ENCODE measurements at places on chromosomes 11 and 22. TPM values are rescaled to one million over a fixed set of nuclear protein-coding genes. Genes with fewer than 3 reads are reported as not detected.

GRCh38 chr11:69443138-69443967 is 38.1 kb upstream of the LINC01488 start:
- no peaks in the 10 kb centered on the region for H3K27me3 ChIP-seq
- H3K36me3 ChIP-seq = no peaks in the 10 kb centered on the region
- DNase-seq = peak; percentile 99
- peaks cover 54% of the 10 kb centered on the region for H3K4me1 ChIP-seq
- peak overlapping the region; percentile 35 for H3K4me3 ChIP-seq
- H3K27ac ChIP-seq = peak overlapping the region; percentile 95

Gene SLC22A8
- total RNA-seq = not detected

Gene BEST1
- total RNA-seq = 0.85 TPM

Gene ZNF214
- total RNA-seq = 0.29 TPM

DNA sequence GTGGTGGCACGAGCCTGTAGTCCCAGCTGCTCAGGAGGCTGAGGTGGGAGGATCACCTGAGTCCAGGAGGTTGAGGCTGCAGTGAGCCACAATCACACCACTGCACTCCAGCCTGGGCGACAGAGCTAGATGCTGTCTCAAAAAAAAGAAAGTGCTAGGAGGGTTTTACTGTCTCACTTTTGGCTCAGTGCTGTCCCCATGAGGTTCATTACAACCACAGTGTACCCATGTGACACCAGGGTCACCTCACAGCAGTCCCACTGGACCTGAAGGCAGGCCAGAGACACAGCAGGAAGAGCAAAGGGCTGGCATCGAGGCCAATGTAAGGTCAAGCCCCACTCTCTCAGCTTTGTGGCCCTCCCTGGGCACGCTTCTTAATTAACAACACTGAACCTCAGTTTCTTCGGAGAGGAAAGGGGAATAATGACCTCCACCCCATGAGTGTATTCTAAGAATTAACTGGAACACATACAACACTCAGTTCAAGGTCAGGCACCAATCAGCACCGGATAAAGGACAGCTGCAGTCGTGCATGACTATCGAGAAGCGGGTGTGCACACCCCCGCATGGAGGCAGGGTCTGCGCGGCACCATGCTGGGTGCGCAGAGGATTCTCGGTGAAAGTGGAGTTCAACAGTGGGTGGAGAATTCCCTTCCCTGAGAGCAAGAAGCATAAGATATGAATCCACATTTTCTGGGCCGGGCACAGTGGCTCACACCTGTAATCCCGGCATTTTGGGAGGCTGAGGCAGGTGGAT is 30.9 kb upstream of the BAIAP2L2 start:
- H3K4me1 ChIP-seq = peaks cover 32% of the 10 kb centered on the region
- H3K4me3 ChIP-seq = no peak overlapping the region
- no peaks in the 10 kb centered on the region for H3K27me3 ChIP-seq
- H3K36me3 ChIP-seq = no peaks in the 10 kb centered on the region

Gene MOGAT2
- total RNA-seq = 0.09 TPM

DNA sequence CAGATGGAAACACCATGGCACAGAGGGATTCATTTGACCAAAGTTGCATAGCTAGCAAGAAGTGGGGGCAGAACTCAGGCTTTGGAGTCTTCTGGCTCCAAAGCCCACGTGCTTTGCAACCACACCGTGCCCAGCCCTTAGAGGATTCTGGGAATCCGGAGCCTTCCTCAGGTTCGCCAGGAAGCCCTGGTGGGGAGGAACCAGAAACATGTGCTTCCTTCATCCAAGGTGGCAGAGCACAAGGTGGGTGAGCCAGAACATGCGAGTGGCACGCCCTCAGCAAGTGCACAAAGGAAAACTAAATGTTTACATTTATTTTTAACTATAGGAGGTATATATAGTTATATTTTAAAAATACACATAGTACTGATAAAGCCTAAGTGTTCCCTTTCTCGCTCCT is 151.9 kb upstream of the NECTIN1 start:
- no peak overlapping the region for H3K27ac ChIP-seq
- no peak for DNase-seq
- H3K4me3 ChIP-seq = no peak overlapping the region
- H3K4me1 ChIP-seq = no peaks in the 10 kb centered on the region
- H3K27me3 ChIP-seq = no peaks in the 10 kb centered on the region

Gene KCNJ4
- total RNA-seq = 0.13 TPM

DNA sequence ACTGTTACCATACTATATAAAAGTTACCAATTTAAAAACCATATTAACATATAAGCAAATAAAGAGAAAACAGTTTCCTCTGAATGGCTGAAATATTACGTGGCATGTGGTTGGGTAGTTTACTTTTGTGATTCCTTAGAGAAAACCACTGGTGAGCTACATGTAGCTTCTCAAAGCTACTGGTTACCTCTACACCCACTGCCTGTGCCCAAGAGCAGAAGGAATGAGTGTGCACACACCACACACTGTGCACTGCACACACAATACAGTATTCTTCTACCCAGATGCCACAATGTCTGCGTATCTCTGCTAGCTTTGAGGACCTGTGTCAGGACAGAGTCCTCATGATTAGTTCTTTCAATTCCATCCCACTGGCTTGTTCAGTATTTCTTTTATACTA is 25.5 kb upstream of the YPEL1 start:
- H3K4me1 ChIP-seq = peaks cover 15% of the 10 kb centered on the region
- no peaks in the 10 kb centered on the region for H3K27me3 ChIP-seq
- no peak overlapping the region for H3K4me3 ChIP-seq

DNA sequence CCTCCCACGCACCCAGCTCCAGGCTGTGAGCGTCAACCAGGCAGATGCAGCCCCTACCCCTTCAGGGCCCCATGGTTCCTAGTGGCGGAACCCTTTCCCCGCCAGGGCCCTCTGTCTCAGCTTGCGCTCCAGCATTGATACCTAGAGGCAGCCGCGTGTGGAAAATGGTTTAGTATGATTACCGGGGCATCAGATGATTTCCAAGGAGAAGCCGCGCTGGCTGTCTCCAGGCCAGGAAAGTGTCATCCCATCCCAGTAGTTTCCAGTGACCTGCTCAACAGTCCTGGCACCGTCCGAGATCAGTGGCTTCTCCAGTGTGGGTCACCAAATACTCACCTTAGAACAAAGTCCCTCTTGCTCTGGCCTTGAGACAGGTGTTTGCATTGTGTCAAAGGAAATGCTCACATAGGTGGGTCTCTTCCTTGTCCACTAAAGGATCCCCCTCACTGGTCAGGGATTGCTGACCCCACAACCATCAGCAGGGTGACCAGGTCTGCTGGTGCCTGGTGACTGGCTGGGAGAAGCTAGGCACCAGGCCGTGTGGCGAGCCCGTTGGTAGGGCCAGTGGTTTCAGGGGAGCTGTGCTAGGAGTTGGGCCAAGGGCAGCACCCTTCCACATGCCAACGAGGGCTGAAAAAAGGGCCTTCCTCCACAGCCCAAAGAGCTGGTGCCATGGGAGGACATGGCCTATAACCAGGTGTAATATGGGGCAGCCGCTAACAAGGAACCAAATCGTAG is 109.4 kb downstream of the MORC2 start:
- H3K27ac ChIP-seq = no peak overlapping the region
- no peak overlapping the region for H3K4me3 ChIP-seq
- no peaks in the 10 kb centered on the region for H3K27me3 ChIP-seq

DNA sequence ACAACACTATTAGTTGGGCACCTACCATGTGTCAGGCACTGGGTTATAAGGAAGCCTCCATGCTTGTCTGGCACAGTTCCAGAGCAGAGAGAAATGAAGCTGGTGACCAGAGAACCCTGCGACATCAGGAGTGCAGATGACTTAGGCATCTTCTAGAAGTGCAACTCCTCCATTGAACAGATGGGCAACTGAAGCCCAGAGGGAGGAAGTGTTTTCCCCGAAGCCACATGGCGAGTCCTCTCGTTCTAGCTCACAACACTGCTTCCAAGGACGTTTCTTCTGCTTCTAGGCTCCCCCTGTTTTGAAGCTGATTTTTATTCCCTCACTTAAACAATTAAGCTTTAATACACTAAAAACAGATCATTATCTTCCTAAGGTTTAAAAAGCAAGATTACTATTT is 109.8 kb upstream of the SYT13 start:
- no peak overlapping the region for H3K27ac ChIP-seq
- no peaks in the 10 kb centered on the region for H3K36me3 ChIP-seq
- H3K4me1 ChIP-seq = no peaks in the 10 kb centered on the region
- peaks cover 63% of the 10 kb centered on the region for H3K27me3 ChIP-seq
- no peak for DNase-seq

GRCh38 chr22:47176573-47177333 is 414.3 kb downstream of the TBC1D22A start:
- DNase-seq = no peak
- H3K27me3 ChIP-seq = no peaks in the 10 kb centered on the region
- no peak overlapping the region for H3K27ac ChIP-seq
- H3K36me3 ChIP-seq = no peaks in the 10 kb centered on the region

Gene MRPL40
- total RNA-seq = 132 TPM

DNA sequence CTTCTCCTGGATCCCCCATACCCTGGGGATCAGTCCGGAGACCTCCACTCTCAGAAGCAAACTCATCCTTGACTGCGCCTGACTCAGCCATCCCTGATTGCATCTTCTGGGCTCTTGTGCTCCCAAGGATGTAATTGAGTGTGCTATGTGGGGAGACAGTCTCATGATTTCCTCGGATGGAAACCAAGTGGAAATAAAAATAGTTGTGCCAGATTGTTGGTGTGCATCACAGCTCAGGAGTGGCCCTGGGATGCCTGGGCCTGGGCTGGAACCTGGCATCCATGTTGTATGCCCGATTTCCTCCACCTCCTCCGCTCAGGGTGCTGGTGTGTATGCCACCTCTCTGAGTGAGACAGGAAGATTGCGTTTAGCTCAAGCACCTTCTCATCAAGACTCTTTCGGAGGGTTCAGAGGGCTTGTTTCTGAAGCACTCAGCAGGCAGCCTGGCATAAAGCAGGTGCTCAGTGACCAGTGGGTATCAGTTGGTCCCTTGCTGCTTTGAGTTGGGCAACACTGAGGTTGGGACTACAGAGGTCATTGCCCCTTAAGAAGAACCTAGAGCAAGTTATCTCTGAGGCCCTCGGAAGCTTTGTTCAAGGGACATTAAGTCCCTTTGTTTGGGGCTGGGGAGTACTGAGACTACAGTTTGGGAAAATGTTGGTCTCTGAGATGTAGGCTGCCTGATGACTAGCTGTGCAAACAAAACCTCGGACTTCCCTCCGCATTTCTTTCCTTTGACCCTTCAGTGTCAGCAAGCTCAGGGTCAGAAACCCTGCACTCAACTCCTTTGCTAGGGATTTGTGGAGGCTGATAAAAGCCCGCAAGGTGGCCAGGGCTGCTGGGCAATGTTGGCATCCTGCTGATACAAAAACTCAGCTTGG is 24.8 kb upstream of the MICAL2 start:
- H3K27ac ChIP-seq = no peak overlapping the region
- DNase-seq = no peak
- H3K4me1 ChIP-seq = peaks cover 14% of the 10 kb centered on the region
- H3K27me3 ChIP-seq = no peaks in the 10 kb centered on the region
- no peaks in the 10 kb centered on the region for H3K36me3 ChIP-seq
- no peak overlapping the region for H3K4me3 ChIP-seq

- H3K27ac ChIP-seq = no peak overlapping the region
- peaks cover 4% of the 10 kb centered on the region for H3K27me3 ChIP-seq
- no peak overlapping the region for H3K4me3 ChIP-seq
- no peaks in the 10 kb centered on the region for H3K36me3 ChIP-seq
Measured at GRCh38 chr11:118305726-118306125, 1.2 kb downstream of the CD3E start.

- DNase-seq = no peak
- no peak overlapping the region for H3K4me3 ChIP-seq
Measured at GRCh38 chr11:19705936-19706335, 6.7 kb upstream of the NAV2 start.

Gene ANO5
- 0.51 TPM for total RNA-seq

Gene OR51B4
- total RNA-seq = 48.2 TPM

Gene KCNC1
- not detected for total RNA-seq

Gene CHRM1
- not detected for total RNA-seq

DNA sequence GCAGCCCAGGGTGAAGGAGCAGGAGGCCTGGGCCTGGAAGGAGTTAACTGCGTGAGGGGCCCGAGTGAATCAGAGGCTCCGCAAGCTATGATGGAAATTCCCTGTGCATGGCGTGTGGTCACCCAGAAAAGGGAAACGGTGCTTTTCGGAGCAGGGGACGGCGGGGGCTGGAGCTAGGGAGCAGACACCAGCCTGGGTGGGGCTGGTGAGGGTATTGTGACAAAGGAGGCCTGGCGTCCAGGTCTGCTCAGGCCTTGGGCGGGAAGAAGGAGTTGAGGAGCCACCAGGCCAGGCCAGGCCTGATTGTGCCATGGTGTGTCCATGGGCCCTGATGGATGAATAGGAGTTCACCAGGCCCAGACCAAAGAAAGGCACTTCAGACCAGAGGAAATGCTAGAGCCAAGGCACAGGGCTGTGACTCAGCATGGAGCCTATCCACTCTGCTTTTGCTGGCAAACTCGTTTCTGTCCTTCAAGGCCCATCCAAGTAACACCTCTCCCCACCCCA is 12.8 kb upstream of the SPI1 start:
- no peak for DNase-seq
- H3K27ac ChIP-seq = peak overlapping the region; percentile 50
- H3K4me1 ChIP-seq = peaks cover 40% of the 10 kb centered on the region
- H3K36me3 ChIP-seq = no peaks in the 10 kb centered on the region
- H3K4me3 ChIP-seq = no peak overlapping the region

Gene BTG4
- not detected for total RNA-seq

GRCh38 chr11:70378506-70379134 is 19.7 kb upstream of the CTTN start:
- DNase-seq = no peak
- no peak overlapping the region for H3K4me3 ChIP-seq
- H3K27ac ChIP-seq = no peak overlapping the region
- peaks cover 89% of the 10 kb centered on the region for H3K36me3 ChIP-seq

- DNase-seq = no peak
- H3K27ac ChIP-seq = no peak overlapping the region
- no peaks in the 10 kb centered on the region for H3K27me3 ChIP-seq
- H3K4me1 ChIP-seq = no peaks in the 10 kb centered on the region
Measured at GRCh38 chr11:17169876-17170275, 37.9 kb downstream of the PIK3C2A start.

DNA sequence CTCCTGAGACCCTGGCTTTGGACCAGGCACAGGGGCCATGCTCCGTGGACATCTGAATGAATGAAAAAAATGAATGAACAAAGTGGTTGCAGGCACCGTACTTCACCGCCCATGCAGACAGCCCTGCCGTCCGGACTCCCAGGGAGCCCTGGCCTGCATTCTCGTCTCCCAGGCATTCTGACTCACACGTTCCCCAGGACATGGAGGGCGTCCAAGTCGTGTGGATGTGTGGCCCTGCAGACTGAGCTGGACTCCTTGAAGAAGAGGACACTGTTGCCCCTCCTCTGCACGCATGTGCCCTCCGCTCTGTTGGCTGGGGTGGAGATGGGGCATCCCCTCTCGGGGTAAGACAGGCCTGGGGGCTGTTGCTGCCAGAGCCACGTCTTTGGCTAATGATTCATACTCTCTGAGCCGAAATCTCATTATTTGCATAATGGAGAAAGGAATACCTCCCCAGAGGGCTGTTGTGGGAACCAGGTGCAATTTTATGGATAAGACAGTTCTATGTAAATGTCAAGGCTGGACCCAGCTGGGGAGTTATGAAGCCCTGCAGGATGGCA is 49.7 kb downstream of the RTL6 start:
- peaks cover 22% of the 10 kb centered on the region for H3K4me1 ChIP-seq
- no peaks in the 10 kb centered on the region for H3K36me3 ChIP-seq
- no peak overlapping the region for H3K4me3 ChIP-seq
- peaks cover 27% of the 10 kb centered on the region for H3K27me3 ChIP-seq
- DNase-seq = no peak
- H3K27ac ChIP-seq = no peak overlapping the region

GRCh38 chr22:29060251-29060869 is 1.3 kb downstream of the C22orf31 start:
- no peak overlapping the region for H3K4me3 ChIP-seq
- no peak overlapping the region for H3K27ac ChIP-seq
- H3K27me3 ChIP-seq = no peaks in the 10 kb centered on the region
- peaks cover 4% of the 10 kb centered on the region for H3K4me1 ChIP-seq
- no peaks in the 10 kb centered on the region for H3K36me3 ChIP-seq
